Stimulated activated naive CD8-positive, alpha-beta T cell treated with anti-CD3 and anti-CD28 coated beads, Interleukin-15, Interleukin-2, amounts not matched to agents 100 U/mL and 50 U/mL, for 24 hours (primary cell): ENCODE measurements at places on chromosomes 5 and 9.

- no peak for DNase-seq
Measured at GRCh38 chr5:31577438-31577837, 45.3 kb downstream of the C5orf22 start.

DNA sequence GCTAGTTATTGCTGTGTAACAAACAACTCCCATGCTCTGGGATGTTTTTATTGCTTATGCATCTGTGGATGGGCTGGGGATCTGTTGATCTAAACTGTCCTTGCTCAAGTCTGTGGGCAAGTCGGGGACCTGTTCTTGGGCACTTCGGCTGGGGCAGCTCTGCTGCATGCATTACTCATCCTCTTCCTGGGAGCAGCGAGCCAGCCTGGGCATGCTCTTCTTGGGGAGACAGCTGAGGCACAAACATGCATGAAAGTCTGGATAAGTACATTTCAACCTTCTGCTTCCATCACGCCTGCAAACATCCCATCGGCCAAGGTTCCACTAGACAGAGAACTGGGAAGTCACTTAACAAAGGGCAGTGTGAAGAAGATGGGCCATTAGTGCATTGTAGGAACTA is 66.3 kb downstream of the ANKRD33B start:
- DNase-seq, result no peak

DNA sequence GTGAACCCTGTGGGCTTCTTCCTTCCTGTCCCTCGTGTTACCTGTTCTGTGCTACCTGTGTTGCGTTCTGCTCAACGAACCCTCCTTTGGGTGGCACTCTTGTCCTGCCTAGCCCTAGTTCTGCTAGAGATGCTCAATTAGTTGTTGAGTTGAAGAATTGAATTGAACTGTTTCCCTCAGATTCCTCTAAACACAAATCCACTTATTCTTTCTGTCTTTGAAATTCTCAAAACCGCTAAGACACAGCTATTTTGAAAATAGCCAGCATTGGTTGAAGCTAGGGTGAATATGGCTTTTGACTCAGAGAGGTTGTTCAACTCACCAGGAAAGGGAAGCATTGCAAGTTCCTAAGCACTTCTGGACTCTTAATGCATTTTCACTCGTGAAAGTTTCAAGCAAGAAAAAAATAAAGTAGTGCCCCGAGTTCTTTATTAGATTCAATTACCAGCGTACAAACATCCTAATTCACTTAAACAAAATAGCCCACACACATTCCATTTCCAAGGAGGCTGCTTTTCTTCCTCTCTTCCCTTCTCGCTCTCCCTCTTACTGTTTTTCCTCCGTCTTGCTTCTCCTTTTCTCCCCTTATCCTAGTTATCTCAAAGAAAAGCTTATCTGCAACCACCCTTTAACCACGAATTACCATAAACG is 642 bp upstream of the ITGA1 start:
- DNase-seq, result no peak

DNA sequence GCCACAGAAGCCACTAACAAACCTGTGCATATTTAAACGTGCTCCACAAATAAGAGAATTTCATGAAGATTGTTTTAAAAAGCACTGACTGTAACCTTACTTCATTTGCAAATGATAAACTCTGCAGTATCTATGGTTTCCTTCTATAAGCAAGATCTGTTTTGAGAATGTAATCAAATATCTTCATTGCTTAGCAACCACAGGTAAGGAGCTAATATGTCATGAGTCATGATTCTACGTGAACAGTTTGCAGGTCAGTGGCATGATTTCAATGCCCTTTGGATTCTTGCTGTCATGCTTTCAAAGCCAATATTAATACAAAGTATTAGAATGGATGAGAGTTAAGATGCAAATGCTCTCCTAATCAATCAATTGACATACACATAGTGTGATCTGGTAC is 325.0 kb downstream of the EDIL3 start:
- no peak for DNase-seq

GRCh38 chr9:1490341-1491232 is 440.4 kb downstream of the DMRT2 start:
- no peak for DNase-seq

DNA sequence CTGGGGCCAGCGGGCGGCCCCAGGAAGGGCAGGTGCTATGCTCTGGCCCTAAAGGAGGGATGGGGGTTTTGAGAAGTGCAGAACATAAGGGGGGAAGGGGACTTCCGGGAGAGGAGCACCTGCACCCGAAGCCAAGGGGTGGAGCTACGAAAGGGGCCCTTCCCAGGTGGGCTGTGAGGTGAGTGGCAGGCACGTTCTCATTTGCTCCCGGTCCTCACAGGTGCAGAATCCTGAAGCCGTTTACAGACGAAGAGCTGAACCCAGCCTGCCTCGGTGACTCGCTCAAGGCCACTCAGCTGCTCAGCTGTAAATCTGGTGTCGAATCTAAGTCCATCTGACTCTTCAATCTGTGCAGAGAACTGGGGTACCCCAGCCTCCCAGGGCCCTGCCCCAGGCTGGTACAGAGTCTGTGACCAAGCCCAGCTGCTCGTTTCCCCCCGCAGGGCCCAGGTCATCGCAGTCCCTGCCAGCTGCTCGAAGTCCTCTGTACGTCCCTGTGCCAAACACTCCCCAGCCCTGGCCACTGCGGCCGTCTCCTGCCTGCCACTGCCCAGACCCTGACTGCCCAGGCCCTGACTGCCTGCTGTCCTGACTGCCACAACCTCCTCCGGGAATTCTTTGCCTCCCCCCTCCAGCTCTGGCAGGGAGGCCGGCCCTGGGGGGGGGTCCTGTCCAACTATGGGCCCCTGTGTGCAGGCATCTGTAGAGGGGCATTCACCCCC is 53.8 kb upstream of the RXRA start:
- no peak for DNase-seq

DNA sequence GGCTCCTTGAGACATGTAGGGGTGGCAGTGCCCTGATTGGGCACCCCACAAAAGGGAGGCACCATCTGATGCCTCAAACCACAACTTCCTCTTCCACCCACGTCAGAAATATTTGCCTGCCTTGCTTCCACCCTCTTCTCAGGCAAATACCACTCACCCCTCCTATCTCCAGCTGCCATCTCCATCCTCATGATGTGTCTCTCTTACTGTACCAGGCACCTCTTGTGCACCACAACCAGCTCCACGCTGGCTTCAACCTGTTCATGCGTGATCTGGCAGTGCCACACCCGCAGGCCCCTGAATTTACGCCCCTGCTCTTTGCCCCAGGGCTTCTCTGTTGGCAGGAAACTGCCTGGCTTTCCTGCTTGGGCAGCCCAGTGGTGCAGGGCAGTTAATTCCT is 87.8 kb upstream of the HSPA9 start:
- peak; percentile 24 for DNase-seq

DNA sequence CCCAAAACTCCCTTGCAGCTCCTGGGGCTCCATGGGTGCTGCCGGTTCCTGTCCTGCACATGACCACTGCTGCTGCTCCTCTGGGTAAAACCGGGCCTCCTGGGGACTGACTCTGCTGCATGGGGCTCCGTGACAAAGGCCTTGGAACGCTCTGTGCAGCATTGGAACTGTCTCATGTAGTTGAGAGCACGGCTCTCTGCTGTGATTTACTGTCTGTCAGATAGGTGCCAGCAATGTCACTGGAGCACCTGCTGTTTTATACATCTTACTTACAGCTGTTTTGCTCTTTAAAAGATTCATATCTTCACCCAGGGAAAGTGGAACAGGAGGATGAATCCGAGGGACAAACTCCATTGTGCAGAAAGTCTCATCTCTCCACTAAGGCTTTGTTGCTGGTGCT is 138.1 kb downstream of the YIPF5 start:
- DNase-seq, result no peak

- DNase-seq, result no peak
Measured at GRCh38 chr9:129669141-129669718, 3.8 kb downstream of the PRRX2 start.

GRCh38 chr5:126681970-126682369 is 81.2 kb downstream of the PHAX start:
- no peak for DNase-seq

DNA sequence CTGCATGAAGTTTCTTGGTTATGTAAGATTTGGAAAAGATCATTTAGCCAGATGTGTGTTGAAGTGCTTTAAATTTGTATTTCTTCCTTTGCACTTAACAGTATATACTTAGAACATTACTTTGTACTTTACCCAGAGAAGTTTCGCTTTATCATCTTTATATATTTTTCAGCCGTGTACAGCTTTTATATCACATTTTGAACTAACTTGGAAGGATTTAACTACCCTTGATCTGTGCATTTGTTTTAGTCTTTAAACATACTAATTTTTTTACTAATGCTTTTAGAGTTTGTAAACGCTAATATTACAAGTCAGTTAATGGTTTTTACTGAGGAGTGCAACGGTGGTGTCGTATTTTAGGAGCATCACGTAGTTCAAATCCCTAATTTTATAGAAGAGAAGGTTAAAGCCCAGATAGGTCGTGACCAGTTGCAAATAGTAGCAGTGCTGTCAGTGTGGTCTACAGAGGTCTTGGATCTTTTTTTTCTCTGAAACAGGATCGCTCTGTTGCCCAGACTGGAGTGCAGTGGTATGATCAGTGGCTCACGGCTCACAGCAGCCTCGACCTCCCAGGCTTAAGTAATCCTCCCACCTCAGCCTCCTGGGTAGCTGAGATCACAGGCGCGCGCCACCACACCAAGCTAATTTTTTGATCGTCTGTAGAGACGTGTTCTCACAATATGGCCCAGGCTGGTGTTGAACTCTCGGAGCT is 2.0 kb downstream of the MATR3 start:
- DNase-seq, result no peak

- no peak for DNase-seq
Measured at GRCh38 chr5:39137819-39138451, 63.7 kb upstream of the RICTOR start.
